ENCODE measurements at places on chromosomes 11 and 22. TPM values are rescaled to one million over a fixed set of nuclear protein-coding genes. Genes with fewer than 3 reads are reported as not detected.

The C11orf42 gene
- total RNA-seq = not detected

The CADM1 gene
- total RNA-seq = 61.5 TPM

The KCTD21 gene
- total RNA-seq = 9.6 TPM

The FTH1 gene
- total RNA-seq = 1,927 TPM

The MRGPRX4 gene
- total RNA-seq = not detected

The OR4D5 gene
- not detected for total RNA-seq

GRCh38 chr11:123549926-123550917 is 104.2 kb downstream of the SCN3B start:
- no peak overlapping the region for H3K4me3 ChIP-seq
- H3K27me3 ChIP-seq = no peaks in the 10 kb centered on the region
- no peaks in the 10 kb centered on the region for H3K4me1 ChIP-seq

DNA sequence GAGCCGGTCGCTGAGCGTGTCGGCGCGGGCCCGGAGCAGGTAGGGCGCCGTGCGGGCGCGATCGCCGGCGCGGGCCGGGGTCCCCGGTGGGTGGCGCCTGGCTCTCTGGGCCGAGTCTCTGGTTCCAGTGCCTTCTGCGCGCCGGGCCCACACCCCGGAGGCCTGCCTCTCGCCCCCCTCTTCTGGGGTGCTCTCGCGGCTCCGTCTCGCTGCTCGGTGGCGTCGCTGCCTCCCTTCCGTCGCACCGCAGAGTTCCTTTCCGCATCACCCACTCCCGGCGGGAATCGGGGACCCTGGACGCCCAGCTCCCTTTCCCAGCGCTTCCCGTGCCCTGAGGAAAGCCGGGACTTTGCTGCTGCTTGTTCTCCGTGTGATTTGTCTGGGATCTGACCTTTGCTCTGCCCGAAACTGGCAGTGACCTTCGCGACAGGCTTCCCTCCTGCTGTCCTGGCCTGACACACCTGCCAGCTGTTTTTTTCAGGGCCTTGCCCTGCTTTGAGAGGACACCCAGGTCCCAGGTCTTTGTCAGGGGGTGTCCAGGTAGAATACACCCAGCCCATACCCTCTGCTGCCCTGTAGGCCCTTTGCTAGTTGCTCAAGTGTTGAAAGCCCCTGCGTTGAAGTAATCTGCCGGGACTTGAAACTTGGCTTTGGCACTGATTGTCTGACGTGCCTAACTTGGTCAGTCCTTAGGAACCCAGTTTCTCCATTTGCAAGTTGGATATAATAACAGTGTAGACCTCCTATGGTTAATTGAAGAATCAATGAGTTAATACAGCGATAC is 711 bp downstream of the FDX1 start:
- H3K4me1 ChIP-seq = no peaks in the 10 kb centered on the region
- no peaks in the 10 kb centered on the region for H3K27me3 ChIP-seq
- peak overlapping the region; percentile 91 for H3K27ac ChIP-seq
- no peaks in the 10 kb centered on the region for H3K36me3 ChIP-seq
- H3K4me3 ChIP-seq = peak overlapping the region; percentile 70
- DNase-seq = no peak

DNA sequence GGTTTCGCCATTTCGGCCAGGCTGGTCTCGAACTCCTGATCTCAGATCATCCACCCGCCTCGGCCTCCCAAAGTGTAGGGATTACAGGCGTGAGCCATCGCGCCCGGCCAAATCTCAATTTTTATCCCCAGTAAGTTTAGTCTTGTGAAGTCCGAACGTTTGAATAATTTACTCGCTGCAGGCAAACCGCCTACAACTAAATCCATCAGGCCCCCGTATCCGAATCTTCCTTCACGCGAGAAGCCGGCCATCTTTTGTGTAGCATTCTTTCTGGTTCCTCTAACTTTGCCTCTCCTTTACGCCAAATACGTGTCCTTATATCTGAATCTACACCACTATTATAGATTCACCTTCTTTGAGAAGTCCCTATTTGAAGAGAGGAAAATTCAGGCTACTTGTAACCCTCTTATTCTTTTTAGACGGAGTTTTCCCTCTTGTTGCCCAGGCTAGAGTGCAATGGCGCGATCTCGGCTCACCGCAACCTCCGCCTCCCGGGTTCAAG is 581 bp upstream of the EIF3L start:
- peaks cover 6% of the 10 kb centered on the region for H3K4me1 ChIP-seq
- peak overlapping the region; percentile 92 for H3K4me3 ChIP-seq
- H3K27me3 ChIP-seq = no peaks in the 10 kb centered on the region
- peak overlapping the region; percentile 84 for H3K27ac ChIP-seq
- DNase-seq = no peak

DNA sequence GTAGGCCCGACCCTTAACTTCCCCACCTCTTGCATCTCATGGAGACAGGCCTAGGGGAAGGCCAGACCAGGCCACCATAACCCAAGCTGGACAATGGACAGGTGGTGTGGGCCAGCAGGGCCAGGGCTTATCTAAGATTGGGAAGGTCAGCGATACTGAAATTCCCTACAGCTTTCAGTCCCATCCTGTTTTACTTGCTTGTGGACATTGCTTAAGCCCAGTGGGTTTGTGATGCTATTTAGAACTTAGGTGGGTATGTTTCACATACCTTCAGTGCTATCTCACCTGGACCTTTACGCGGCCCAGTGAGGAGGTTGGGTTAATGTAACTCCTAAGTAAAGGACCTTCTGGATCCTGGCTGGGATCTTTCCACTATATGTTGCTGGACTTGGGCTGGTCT is 1.7 kb downstream of the FADS2 start:
- peak overlapping the region; percentile 87 for H3K27ac ChIP-seq
- H3K27me3 ChIP-seq = no peaks in the 10 kb centered on the region

DNA sequence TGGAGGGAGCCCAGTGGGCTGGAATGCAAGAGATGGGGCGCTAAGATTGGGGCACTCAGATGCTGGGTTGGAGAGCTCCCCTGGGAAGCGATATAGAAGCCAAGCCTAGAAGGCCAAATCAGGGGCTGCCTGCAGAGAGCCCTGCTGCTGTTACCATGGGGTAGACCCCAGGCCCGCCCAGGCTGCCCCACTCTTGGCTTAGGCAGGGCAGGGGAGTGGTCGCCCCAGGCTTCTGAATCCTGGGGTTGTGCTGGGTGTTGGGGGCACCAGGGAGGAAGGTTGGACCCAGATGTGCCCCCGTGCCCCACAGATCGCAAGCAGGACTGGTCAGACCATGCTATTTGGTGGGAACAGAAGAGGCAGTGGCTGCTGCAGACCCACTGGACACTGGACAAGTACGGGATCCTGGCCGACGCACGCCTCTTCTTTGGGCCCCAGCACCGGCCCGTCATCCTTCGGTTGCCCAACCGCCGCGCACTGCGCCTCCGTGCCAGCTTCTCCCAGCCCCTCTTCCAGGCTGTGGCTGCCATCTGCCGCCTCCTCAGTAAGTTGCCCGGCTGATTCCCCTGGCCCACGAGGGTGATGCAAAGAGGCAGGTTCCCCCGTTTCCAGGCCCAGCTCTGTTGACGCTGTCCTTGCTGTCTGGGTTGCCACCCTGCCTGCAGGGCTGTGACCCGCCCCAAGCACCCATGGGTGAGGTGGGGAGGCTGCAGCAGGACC is 3.9 kb downstream of the FERMT3 start:
- H3K4me1 ChIP-seq = no peaks in the 10 kb centered on the region
- H3K27me3 ChIP-seq = no peaks in the 10 kb centered on the region
- no peak for DNase-seq
- no peak overlapping the region for H3K4me3 ChIP-seq
- H3K27ac ChIP-seq = no peak overlapping the region

GRCh38 chr11:103812680-103813079 is 223.8 kb upstream of the DDI1 start:
- no peak overlapping the region for H3K27ac ChIP-seq
- DNase-seq = no peak
- no peaks in the 10 kb centered on the region for H3K4me1 ChIP-seq
- H3K27me3 ChIP-seq = no peaks in the 10 kb centered on the region
- H3K36me3 ChIP-seq = no peaks in the 10 kb centered on the region
- no peak overlapping the region for H3K4me3 ChIP-seq

DNA sequence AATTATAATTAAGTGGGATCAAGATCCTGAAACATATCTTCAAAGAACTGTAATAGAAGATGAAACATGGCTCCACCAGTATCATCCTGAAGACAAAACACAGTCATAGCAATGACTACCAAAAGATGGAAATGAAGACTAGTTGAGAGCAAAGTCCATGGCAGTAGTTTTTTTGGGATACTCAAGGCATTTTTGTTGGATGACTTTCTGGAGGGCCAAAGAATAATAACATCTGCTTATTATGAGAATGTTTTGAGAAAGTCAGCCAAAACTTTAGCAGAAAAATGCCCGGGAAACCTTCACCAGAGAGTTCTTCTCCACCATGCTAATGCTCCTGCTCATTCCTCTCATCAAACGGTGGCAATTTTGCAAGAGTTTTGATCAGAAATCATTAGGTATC is 809.4 kb upstream of the RAG2 start:
- H3K4me3 ChIP-seq = no peak overlapping the region
- no peak for DNase-seq
- no peak overlapping the region for H3K27ac ChIP-seq
- H3K27me3 ChIP-seq = no peaks in the 10 kb centered on the region
- no peaks in the 10 kb centered on the region for H3K36me3 ChIP-seq

DNA sequence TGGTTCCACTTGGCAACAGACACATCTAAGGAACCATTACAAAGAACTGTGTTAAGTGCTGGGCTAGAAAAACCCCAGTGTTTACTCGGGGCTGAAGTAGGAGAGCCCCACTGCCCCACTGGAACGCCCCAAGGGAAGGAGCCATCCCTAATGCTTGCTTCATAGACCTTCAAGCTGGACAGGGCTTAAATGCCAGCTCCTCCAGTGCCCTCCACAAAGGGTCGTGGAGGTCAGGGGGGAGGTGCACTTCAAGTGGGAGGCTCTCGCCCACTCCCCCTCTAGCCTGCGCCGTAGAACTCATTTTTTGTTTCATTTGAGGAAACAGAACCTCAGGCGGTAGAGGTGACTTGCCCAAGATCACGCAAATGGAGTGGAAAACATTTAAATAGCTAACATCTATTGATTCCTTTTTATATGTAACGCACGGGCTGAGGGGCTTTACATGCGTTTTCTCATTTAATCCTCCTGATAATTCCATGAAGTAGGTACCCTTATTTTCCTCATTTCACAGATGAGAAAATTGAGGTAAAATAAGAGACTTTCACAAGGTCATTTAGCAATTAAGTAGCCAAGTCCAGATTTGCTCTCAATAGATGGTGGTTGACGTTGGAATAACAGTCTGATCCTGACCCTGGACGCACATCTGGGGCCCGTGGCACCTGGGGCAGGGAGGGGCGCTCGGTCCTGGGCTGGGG is 545 bp upstream of the ZDHHC13 start:
- H3K27ac ChIP-seq = no peak overlapping the region
- no peaks in the 10 kb centered on the region for H3K4me1 ChIP-seq
- H3K36me3 ChIP-seq = no peaks in the 10 kb centered on the region
- no peak for DNase-seq
- no peaks in the 10 kb centered on the region for H3K27me3 ChIP-seq

- H3K4me1 ChIP-seq = no peaks in the 10 kb centered on the region
- DNase-seq = no peak
- no peak overlapping the region for H3K27ac ChIP-seq
- no peaks in the 10 kb centered on the region for H3K36me3 ChIP-seq
Measured at GRCh38 chr22:38106814-38107578, 3.5 kb downstream of the BAIAP2L2 start.

DNA sequence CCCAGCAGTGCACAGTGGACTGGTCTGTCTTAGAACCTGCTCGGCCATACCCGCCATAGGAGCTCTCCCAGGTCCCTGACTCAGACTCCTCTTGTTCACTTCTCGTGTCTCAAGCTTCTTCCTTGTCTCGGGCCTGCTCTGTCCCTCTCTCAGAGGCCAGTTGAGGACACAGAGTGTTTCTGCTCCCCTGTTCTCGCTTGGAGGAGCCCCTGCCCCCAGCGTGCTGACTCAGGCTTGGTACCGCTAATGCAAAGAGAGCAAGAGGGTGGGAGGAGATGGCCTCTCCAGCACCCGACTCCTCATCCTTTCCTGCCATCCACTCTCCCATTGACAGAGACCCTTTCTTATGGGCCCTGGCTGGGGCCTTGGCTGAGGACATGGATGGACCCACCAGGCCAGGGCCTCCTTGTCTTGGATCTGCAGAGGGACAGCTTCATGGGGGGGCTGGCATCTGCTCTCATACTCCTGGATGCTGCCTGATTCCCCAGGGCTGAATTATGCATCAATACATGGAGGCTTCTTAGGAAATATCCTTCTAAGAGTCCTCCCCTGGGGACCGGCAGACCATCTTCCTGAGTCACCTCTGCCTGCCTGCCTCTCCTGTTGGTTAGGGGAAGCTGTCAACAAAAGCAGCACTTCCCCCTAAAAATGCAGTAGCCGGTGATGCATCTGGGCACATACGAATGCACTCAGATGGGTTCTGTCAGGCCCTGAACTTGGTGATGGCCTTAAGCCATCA is 15.9 kb downstream of the TSPAN18 start:
- no peak overlapping the region for H3K4me3 ChIP-seq
- DNase-seq = no peak
- H3K27me3 ChIP-seq = no peaks in the 10 kb centered on the region

GRCh38 chr11:122190768-122191167 is 74.8 kb upstream of the BLID start:
- H3K4me3 ChIP-seq = no peak overlapping the region
- H3K4me1 ChIP-seq = no peaks in the 10 kb centered on the region
- peak overlapping the region; percentile 83 for H3K27ac ChIP-seq
- H3K27me3 ChIP-seq = no peaks in the 10 kb centered on the region

- H3K36me3 ChIP-seq = no peaks in the 10 kb centered on the region
- DNase-seq = no peak
- no peaks in the 10 kb centered on the region for H3K4me1 ChIP-seq
- H3K27me3 ChIP-seq = no peaks in the 10 kb centered on the region
- H3K27ac ChIP-seq = no peak overlapping the region
Measured at GRCh38 chr11:45361551-45361950, 75.4 kb upstream of the SYT13 start.

GRCh38 chr11:9264316-9265210 is 587 bp downstream of the DENND5A start:
- peak overlapping the region; percentile 99 for H3K27ac ChIP-seq
- H3K4me1 ChIP-seq = no peaks in the 10 kb centered on the region
- no peaks in the 10 kb centered on the region for H3K36me3 ChIP-seq
- peak overlapping the region; percentile 97 for H3K4me3 ChIP-seq

GRCh38 chr11:20038972-20039371 is 121.3 kb downstream of the DBX1 start:
- no peaks in the 10 kb centered on the region for H3K36me3 ChIP-seq
- H3K27ac ChIP-seq = no peak overlapping the region
- DNase-seq = no peak
- H3K4me1 ChIP-seq = no peaks in the 10 kb centered on the region
- H3K27me3 ChIP-seq = no peaks in the 10 kb centered on the region

DNA sequence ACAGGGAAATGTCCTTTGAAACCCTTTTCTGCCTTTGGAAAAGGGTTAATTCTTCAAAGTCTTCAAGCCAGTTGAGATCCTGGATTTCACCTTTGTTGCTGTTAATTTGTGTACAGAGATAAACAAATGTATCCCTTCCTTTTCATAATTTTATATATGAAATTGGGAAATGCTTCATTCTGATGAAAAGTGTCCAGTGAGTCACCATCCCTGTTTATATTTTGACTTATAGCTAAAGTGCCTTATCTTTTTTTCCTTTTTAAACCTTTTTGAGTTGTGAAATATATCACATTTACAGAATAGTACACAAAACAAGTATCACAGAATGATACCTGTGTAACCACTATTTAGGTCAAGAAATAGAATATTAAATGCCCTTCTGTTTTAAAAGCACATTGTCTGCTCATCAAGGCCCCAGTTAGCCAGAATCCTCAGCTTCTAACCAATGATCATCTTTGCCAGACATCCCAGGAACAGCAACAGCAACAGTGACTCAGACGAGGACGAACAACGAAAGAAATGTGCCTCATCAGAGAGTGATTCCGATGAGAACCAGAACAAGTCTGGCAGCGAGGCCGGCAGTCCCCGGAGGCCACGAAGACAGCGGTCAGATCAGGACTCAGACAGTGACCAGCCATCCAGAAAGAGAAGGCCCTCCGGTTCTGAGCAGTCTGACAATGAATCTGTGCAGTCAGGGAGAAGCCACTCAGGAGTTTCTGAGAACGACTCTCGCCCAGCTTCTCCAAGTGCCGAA is 27.3 kb downstream of the CTR9 start:
- no peak overlapping the region for H3K4me3 ChIP-seq
- DNase-seq = peak; percentile 64
